ENCODE measurements at places on chromosomes 13 and 19.
A peak's percentile ranks its signal among the peaks of the same experiment; 100 is the strongest.

- DNase-seq, result no peak
These were observed 588.3 kb upstream of the SGCG start for GRCh38 chr13:22592515-22592914.

DNA sequence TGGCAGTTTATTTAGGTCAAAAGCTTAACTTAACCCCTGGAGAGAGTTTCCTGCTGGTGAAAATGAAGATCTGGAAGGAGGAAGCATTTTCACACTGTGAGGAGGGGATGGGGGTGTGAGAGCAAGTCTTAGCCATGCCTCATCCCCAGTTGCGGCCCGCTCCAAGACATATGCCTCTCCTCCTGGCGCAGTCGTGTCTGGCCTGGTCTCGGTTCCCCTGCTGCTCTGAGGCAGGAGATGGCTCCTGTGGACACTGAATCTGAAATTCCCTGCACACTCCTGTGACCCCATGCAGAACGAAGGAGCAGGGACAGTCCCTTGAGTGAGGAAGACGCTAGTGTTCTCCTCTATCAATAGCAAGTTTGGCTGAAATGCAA is 360 bp upstream of the ZNF69 start:
- no peak for DNase-seq

DNA sequence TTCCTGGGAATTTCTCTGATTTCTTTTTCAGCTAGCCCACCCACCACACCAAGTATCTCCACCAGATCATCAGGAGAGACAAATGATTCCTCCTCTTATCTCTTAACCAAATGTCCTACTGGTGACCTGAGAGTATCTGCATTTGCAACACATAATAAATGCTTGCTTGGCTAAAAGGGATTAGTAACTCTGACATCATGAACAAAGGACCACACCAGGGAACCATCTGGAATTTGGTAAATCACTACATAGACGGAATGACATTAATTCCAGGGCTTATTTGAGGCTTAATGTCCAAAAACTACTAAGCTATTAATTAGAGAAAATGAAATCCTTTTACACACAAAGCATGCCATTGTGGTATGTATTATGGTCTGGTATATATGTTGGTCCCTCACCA is 139.0 kb downstream of the RAP2A start:
- no peak for DNase-seq

DNA sequence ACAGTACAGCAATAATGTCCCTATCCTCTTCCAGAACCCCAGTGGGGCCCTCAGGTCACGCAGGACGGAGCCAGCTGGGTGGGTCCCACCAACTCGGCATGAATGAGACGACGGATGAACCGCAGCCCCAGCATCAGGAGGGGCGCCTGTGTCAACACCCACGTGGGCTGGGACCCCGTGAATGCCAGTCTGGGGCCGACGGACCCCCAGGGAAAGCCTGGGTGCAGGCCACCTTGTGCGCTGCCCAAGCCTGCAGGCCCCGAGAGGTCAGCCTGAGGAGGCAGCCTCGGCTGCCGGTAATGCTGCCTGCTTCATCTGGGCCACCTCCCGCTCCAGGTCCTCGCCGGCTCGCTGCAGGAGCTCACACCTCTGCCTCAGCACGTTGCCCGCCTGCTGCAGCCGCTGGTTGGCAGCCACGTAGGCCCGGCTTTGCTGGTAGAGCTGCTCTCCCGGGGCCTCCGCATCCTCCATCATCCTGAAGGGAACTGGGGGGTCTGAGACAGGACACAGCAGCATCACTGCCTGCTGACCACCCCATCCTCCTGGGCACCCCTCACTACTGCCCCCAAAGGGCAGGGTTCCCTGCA is 4.2 kb downstream of the C19orf25 start:
- DNase-seq, result no peak

DNA sequence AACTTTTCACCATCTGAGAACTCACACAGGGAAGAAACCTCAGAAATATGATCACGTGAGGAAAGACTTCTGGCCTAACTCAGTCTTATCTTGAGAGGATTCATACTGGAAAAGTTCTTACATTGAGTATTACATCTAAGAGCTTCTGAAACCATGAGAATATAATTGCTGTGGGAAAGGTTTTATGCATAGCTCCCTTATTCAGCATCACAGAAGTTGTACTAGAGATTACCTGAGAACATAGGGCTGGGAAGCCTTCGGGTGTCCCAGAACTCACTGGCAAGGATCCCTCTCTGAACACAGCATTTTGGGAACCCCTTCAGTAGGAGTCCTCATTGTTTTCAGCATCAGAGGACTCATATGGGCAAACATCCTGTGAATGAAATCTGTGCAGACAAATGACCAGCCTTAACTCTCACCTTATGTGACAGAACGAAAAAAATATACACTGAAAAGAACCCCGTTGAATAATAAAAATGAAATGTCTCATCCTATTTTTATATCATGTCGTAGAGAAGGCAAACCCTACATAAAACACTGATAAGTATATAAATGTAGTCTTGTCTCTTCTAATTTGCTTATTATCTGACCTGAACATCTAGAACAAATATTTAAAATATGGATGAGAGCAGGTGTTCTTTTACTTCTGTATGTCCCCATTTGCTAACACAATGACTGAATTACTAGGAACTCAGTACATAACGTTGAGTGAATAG is 14.2 kb downstream of the ZNF274 start:
- peak; percentile 15 for DNase-seq

GRCh38 chr19:36686365-36687213 is 823 bp upstream of the ZNF567 start:
- peak; percentile 4 for DNase-seq

DNA sequence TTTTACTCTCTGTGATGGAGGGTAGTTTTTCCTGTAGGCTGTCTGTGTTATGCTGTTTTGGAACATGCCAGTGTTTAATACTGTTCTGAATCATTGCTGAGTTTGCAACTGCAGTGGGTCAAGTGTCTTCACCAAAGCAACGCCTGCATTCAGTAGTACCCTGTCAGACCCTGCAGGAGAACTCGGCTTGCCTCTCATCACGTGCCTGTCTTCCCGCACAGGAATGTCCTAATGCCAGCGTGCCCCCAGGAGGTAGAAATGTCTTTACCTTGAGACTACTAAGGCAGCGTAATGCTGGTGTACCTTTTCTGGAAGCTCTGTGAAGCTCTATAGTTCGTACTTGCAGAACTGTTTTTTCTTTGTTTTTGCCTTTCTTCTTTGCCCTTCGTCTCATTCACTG is 42.3 kb downstream of the POLR1D start:
- DNase-seq, result no peak

- no peak for DNase-seq
These were observed 96.2 kb upstream of the RNF113B start for GRCh38 chr13:98273067-98273823.
